ENCODE measurements at places on chromosomes 16 and 17.

GRCh38 chr16:31386157-31386984, 6.8 kb upstream of the ITGAD start:
- DNase-seq = peak; percentile 22

DNA sequence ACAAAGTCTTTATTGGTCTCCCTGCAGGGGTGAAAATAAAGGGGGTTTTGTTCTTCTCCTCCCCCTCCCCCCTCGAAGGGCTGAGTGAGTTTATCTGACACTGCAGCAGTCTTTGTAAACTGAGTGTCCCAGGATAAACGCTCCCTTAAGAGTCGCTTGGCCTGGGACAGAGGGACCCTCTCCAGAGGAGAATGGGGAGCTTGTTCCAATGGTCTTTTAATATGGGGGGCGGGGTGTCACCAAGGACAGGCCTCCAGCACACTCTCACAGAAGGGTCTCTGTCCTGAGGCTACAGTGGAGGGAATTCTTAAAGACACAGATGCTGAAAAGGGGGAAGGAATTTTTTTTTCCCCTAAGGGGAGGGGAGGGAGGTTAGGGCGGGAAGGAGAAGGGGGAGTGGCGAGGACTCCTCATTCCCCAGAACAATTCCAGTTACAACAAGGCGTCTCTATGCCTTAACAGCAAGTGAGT, 455.5 kb downstream of the SOX9 start:
- DNase-seq = no peak

GRCh38 chr16:56910654-56911539, 21.0 kb upstream of the HERPUD1 start:
- no peak for DNase-seq

- DNase-seq = peak; percentile 50
Measured at GRCh38 chr17:34199932-34200534, 55.1 kb upstream of the CCL2 start.

- peak; percentile 76 for DNase-seq
Measured at GRCh38 chr16:31476303-31477219, 4.6 kb downstream of the TGFB1I1 start.

DNA sequence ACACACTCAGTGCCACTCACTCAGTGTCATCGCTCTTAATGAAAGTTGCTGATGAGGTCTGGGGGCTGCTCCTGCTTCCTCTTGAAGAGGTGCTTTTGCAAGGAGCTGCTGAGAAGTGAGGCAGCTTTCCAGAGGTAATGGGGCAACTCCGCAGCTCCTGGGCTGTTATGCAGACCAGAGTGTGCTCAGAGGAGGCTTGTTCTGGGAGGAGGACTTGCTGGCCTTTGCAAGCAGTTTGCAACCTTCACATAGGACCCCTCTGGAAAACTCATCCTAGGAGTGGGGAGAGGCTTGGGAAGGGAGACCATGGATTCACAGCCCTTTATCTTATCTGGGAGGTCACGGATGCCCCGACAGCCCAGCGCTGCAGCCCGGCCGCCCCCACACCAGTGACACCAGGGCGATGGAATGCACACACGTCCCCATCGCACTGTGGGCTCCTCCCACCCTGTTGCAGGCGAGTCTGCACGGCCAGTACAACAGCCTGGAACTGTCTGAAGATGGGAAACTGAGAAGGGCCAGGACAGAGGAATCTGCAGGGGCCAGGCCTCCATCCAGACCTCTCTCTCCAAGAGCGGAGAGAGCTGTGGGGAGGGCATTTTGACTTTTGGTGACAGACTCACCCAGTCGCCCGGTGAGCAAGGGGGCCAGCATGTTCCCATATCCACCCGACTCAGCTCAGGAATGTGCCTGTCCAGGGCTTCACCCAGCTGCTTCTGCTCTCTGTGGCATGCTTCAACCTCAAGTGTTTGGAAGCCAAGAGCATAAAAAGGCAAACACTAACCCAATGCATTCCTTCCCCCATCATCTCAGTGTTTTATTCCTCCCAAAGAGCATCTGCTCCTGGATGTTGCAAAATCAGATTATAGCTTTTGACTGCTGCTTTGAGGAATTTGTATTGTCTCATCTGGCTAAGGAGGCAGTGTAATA, 78.6 kb upstream of the ZNF469 start:
- no peak for DNase-seq

- no peak for DNase-seq
Measured at GRCh38 chr16:716200-716568, 1.3 kb downstream of the METRN start.

DNA sequence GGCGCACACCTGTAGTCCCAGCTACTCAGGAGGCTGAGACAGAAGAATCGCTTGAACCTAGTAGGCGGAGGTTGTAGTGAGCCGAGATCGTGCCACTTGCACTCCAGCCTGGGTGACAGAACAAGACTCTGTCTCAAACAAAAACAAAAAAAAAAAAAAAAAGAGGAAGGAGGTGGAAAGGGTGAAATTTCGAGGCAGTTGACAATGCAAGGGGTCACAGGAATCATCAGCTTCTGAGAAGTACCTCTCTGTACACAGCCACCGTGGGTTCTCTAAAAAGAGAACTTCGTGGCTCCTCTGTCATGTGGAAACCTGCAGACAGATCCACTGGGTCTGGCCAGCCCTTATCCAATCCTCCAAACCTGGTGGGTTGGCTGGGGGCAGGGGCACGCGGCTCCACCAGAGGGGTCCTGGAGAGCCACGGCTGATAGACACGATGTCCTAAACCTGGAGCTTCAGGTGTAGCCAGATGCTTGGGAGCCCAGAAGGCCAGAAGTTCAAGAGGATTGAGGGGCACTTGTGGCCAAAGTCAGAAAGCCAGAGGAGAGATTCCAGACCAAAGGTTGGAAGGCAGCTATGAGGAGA, 540 bp upstream of the CD300LF start:
- no peak for DNase-seq

- DNase-seq = peak; percentile 55
Measured at GRCh38 chr16:2194852-2195321, 1.5 kb downstream of the CASKIN1 start.

DNA sequence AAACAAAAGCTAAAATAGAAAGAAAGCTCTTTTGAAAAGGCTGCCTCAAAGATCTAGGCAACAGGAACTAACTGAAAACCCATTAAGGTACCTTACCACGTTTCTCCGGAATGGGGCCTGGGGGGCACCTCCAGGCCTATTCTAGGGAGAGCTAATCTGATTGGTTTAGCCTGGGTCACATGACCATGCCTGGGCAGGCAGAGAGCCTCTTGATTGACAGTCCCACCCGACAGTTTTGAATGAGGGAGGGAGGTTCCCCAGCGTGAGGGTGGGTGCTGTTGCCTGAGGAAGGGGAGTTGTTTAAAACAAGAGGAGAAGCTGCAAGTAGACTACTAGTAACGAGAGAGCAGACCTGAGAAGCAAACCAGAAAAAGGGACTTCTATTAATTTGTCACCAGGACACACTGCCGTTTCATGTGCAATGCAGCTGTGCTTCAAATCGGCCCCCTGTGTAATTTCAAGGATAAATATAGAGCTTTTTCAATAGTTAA, 143.4 kb upstream of the HS3ST2 start:
- peak; percentile 18 for DNase-seq

GRCh38 chr16:12391956-12392355, 411.7 kb downstream of the CPPED1 start:
- no peak for DNase-seq

GRCh38 chr16:2852731-2853507, 5.1 kb downstream of the PRSS22 start:
- DNase-seq = no peak

GRCh38 chr16:11235703-11235991, 20.4 kb downstream of the SOCS1 start:
- DNase-seq = no peak

DNA sequence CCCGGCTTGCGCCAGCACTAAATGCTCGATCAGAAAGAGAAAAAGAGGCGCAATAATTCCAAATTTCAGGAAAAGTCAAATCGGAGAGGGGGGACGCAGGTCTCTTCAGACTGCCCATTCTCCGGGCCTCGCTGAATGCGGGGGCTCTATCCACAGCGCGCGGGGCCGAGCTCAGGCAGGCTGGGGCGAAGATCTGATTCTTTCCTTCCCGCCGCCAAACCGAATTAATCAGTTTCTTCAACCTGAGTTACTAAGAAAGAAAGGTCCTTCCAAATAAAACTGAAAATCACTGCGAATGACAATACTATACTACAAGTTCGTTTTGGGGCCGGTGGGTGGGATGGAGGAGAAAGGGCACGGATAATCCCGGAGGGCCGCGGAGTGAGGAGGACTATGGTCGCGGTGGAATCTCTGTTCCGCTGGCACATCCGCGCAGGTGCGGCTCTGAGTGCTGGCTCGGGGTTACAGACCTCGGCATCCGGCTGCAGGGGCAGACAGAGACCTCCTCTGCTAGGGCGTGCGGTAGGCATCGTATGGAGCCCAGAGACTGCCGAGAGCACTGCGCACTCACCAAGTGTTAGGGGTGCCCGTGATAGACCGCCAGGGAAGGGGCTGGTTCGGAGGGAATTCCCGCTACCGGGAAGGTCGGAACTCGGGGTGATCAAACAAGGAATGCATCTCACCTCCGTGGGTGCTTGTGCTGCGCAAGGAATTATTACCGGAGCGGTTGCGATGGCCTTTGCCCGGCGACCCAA, 4.0 kb upstream of the DLX4 start:
- DNase-seq = peak; percentile 48

DNA sequence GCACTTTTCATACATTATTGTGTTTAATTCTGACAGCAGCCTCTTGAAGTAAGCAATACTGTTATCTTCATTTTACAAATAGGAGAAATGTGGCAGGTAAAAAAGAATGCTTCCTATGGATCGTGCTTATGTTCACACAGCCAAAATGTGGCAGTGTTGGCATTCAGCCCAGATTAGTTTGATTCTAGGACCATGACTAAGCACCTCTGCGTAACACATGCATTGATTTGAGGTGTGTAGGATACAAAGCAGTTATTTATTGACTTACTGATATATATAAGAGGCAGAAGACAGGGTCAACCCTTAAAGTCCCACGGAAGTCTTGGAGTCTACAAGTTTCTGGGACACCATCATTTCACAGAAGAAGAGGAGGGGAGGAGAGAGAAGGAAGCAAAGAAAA, 1144.4 kb upstream of the GOT2 start:
- no peak for DNase-seq

GRCh38 chr17:65558683-65559460, 2.6 kb downstream of the AXIN2 start:
- DNase-seq = no peak

- no peak for DNase-seq
Measured at GRCh38 chr17:60395508-60396065, 3.7 kb upstream of the USP32 start.

- peak; percentile 31 for DNase-seq
Measured at GRCh38 chr16:30786936-30787612, at the start of gene ZNF629. ZNF629 (minus strand) TSS chr16:30787205; CDS start chr16:30784482, 2,723 bp downstream.

- no peak for DNase-seq
Measured at GRCh38 chr17:44875761-44876160, 23.5 kb downstream of the EFTUD2 start.

DNA sequence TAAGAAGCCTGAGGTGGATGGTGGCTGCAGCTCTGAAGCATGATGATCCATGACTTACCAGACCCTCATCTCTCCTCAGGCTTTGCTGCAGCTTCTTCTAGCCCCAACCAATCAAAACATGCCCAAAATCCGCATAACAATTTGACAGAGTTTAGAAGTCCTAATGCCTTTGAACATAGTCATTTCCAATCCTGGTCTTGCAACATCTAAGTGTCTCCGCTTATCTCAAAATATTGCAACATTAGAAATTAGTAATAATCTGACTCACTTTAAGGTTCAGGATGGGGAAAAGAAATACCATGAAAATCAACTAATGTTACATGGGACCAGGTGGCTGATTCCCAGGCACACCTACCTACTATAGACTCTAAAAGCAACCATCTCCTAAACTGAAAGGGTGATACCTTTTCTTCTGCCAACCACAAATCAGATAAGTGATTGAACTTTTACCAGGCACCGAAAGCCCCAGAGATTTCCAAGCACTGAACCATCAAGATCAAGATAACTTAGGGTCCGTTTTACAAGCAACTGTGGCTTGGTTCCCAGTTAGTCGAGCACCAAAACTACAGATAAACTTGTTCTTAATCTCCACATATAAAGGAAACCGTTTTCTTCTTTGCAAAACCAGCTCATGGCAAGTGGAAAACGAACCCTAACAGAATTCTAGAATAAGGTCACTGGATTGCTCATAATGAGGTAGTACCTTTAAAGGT, 14.0 kb downstream of the ERN1 start:
- no peak for DNase-seq

DNA sequence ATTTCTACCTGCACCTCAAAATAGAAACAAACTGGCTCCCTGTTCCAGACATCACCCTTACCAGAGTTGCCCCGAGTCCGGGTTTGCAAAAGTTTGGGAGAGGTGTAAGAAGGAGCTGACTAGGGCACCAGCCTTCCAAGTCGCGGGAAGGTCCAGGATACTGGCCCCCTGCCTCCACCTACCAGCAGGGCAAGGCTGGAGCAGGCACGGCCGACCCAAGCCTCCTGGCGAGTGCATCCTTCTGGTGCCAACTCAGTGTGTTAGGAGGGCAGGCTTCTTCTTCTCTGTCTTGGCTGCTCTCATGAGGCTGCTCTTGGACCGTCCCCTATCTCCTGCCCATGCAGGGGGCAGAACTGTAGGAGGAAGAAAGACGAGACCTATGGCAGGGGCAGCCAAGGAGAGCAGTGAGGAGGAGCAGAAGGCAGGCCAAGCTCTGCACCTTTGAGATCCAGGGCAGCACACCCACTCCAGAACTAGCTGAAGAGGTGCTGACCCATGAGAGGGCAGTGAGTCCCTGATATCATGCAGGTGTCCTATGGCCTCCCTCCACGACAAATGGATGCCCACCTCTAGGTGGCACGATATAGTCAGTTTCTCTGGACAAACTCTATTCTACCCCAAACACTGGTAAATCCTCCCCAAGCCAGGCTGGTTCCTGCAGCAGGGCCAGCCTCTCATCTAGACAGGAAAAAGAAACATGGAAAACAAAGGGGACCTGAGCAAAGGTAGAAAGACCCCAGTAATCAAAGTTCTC, 54.4 kb downstream of the CYTH1 start:
- DNase-seq = no peak

Measured in activated naive CD8-positive, alpha-beta T cell treated with anti-CD3 and anti-CD28 coated beads for 36 hours (primary cell).